ENCODE measurements at places on chromosomes 2 and 18.

- DNase-seq, result no peak
Observed at GRCh38 chr2:109655287-109655686, 41.1 kb downstream of the SOWAHC start.

- DNase-seq, result no peak
Observed at GRCh38 chr2:181805228-181806038, 86.1 kb upstream of the ITPRID2 start.

GRCh38 chr2:149724091-149724490 lies 136.5 kb upstream of the MMADHC start:
- no peak for DNase-seq

DNA sequence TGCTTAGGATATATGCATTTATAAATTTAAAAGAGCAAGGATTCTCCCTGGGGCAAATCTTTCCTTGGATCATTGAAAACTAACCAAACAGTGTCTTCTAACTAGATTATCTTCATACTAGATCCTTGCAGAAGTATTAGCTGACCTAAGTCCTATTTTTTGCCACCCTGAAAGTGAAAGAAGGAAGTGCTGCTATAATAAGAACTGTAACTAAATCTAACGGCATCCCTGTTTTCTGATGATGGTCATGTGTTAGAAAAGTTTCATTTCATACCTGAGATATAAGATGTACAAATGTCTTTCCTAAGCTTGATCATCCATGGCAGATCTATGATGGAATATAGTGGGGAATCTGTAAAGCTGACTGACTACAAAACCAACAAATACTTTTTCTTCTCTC lies 102.7 kb downstream of the MAP2 start:
- DNase-seq, result no peak

DNA sequence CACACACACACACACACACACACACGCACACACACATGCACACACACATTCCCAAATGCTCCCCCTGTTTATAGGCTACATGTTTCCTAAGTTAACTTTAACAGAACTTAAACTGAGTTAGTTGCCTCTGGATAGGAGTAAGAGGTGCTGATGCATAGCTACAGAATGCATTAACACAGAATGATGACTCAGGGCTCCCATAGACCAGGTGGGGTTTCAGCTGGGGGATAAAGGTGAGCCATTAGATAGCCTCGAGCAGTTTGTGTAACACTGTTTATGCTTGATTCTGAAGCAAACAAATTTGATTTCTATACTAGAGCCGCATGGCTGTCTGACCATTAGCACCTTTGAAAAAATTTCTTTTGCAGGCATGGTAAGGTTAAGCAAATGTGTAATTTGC lies 741.0 kb downstream of the PLCL1 start:
- no peak for DNase-seq

DNA sequence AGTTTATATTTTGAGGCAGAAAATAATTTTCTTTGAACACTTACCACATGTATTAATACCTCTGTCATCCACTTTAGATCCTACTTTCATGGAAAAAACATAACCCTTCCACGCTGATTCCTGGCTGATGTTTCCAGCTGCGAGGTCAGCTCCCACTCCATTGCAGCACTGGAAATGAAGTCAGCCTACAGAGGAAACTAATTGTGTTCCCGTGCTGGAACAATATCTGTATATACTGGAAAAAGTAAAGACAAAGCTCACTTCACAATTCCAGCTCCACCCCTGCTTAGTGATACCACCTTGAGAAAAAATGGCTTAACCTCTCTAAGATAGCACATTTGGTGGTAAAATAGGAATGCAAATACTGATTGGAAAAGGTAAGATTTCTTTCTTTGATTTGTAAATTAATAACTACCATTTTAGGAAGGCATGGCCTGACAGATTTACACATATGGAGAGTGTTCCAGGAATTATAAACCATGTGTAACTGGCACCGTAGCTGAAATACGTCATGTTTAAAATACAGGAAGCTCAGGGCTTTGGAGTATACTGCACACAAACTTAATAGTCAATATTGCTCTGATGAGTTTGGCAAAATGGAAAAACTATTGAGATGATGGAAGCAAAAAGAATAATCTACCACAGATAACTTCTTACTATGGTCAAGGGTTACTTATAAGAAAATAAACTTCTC lies 90.0 kb downstream of the TRIB2 start:
- DNase-seq, result no peak

DNA sequence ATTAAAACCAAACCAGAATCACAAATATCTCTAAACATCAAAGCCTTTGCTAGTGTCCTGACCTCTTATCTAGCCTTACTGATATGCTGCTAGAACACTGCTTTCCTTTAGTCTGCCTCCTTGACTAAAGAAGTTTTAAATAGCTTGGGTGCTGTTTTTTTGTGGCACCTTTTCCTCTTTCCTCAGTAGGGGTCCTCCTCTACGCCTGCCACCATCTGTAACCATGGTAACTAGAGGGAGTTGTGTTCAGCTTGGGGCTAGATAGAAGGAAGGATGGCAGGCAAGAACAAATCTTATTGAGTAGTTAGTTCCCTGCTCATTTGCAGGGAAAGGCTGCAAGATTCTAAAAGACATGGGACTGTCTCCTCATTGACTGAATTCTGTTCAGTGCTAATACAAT lies 86.0 kb downstream of the TAF4B start:
- no peak for DNase-seq

DNA sequence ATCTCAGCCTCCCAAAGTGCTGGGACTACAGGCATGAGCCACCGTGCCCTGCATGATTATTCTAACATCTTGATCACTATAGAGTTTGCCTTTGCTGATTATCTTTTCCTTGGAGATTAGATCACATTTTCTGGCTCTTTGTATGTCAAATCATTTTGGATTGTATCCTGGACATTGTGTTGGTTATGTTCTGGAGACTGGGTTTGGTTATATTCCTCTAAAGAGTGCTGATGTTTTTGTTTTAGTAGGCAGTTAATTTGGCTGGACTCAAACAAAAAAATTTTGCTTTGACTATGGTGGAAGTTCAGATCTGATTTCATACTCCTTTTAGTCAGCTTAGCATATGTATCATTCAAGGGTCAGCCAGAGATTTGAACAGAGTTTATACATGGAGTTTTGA lies 26.4 kb downstream of the ETAA1 start:
- no peak for DNase-seq

- no peak for DNase-seq
Observed at GRCh38 chr18:58580623-58581022, 48.3 kb downstream of the ALPK2 start.

DNA sequence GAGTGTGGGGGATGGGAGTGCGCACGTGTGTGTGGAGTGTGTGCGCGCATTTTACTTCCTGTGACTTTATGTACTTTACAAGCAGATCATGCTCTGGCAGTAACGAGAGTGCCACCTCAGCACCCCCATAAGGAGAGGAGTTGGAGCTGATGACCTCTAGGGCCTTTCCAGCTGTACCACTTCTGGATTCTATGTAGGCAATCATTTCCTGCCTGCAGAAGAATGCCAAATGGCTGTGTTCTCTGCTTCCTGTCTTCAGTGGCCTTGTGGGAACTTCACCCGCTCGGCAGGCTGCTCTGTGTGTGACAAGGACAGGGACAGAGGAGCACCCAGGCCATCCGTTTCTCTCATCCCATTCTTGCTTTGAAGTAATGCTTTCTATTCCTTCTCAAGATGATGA lies 22.8 kb upstream of the ZNF385B start:
- no peak for DNase-seq

- DNase-seq, result no peak
Observed at GRCh38 chr2:207632575-207633493, 7.6 kb upstream of the METTL21A start.

DNA sequence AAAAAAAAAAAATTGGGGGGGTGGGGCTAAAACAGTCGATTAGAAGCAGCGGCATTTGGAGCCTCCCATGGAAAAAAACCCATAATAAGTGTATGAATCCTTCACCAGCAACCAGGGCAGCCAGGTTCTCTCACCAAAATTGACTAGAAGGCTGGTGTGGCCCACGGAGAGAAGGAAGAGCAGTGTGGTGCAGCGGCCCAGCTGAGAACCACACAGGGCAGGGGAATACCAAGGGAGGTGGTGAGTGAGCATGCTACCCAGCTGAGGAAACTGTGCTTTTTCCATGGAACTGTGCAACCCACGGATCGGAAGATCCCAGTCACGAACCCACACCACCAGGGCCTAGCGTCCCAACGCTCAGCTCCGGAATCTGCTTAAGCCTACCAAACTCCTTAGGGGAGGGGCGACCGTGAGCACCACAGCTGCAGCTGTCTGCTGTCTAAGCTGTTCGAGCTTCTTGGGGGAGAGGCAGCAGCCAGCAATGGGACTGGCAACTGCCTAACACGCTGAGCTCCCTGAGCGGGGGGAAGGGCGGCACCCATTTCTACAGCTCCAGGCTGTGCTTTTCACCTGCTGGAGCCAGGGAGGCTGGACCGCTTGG lies 1037.2 kb upstream of the ACVR2A start:
- no peak for DNase-seq

Data from NCI-H510A (cell line).